ENCODE measurements at places on chromosomes 4 and X.

DNA sequence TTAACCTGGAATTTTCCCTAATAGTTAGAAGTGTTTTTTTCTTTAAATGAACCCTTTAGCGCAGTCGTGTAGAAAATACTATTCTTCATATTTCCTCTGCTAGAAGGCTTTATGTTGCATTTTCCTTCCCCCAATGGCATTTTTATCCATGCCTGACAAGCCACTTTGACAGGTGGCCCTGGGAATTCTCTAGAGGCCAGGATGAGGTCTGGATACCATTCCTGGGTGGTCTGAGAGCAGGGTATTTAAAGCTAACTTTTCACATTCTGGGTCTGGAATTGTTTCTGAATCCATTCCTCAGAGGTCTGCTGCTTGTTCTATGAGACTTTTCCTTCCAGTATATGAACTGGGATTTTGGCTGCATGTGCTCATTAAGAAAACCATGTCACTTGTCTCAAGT, 31.2 kb upstream of the PDGFRA start:
- no peak for DNase-seq

GRCh38 chr4:145279122-145279960, 99.0 kb upstream of the OTUD4 start:
- peak; percentile 72 for DNase-seq

DNA sequence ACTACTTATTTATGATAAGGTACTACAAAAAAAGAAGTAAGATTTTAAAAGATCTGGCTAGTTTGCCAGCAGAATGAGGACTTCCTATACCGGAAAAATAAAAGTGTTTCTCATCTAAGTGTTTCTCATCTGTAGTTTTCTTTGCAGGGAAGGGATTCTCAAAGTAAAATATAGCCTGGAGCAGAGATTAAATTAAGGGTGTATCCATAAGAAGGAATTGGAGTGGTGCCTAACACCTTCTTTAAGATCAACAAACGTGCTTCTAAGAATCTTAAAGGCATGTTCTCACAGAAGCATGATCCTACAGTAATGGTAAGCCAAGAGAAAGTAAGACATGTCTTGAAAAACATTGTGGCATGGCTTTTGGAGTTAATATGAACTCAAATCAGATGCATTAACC, 528.2 kb downstream of the GBA3 start:
- no peak for DNase-seq

- DNase-seq, result peak; percentile 90
These were observed 512.5 kb upstream of the SLIT2 start for GRCh38 chr4:19739101-19739651.

DNA sequence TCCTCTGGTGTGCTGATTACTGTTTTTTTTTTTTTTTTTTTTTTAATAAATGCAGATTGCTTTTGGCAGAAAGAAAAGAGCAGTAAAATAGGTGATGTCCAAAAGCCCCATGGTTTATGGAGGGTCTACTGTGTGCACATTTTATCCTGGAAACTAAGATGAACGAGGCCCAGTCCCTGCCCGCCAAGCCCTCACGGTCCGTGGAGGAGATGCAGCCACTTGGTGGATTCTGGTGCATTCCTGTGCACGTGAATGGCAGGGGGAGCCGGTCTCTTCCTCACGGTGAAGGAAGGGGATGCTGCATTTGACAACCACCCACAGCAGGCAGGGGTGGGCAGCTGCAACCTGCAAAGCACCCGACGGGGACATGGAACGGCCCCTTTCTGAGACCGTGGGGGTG, 100.2 kb upstream of the AFAP1 start:
- DNase-seq, result no peak
